ENCODE measurements at places on chromosomes 11 and 22.

- no peak for DNase-seq
Observed at GRCh38 chr22:31295360-31295759, 3.1 kb upstream of the PIK3IP1 start.

DNA sequence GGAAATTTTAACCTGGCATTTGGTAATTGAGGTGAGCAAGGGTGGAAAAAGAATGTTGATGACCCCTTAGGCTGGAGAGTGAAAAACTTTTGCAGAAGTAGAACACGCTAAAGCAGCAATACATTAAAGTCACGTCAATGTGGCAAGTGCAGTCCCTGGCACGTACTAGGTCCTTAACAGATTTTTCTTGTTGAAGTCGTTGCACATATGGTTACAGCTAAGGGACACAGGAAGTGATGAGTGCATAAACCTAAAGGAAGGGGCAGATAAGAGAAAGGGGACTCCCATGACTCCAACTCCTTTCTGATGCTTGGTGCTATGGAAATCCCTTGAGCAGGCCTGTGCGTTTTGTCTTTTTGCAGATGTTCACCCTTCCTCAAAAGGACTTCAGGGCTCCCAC is 1.2 kb downstream of the ACCS start:
- DNase-seq, result no peak

GRCh38 chr11:75812542-75813040 is 2.4 kb upstream of the UVRAG start:
- no peak for DNase-seq

- DNase-seq, result no peak
Observed at GRCh38 chr11:35160902-35161597, 22.1 kb downstream of the CD44 start.

DNA sequence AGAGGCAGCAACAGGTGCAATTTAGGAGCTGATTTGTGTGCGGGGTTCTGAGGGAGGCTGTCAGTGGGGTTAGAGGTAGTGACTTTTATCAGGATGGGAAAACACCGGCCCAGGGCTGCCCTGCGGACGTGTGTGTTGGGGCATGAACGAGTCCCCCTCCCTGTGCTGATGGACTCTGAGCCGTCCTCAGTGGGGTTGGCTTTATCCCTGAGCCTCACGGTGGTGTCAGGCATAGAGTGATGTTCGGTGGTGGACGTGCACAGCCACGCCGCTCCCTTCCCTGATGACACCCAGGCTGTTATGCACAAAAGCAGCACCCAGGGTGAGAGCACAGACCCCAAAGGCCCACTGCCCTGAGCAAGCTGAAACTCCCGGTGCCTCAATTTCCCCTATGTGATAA is 809.1 kb downstream of the BRD1 start:
- DNase-seq, result no peak

DNA sequence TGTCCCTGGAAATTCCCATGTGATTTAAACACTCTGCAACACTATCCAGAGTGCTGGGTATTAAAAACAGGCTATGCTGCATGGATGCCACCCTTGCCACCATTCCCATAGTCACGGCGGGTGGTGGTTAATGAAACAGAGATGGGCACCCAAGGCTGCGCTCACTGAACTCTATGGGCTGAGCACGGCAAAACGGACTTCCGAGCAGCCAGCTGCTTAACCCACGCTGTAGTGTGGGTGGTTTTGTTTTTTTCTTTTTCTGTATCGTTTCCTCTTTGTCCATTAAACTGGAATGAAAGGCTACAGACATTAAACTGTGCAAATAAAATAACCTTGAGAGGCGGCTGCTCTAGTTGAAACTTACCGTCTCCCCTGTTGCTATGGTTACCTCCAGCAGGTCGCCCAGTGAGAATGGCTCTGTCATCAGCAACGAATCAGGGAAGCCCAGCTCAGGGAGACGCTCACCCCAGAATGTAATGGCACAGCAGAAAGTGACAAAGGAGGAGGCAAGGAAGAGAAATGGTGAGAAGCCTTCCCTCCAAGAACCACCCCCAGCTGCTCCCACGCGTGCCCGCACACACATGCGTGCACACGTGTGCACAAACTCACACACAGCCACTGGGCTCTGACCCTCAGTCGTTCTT is 102.1 kb downstream of the C11orf91 start:
- DNase-seq, result peak; percentile 11

GRCh38 chr22:43260331-43261231 is 73.6 kb upstream of the TTLL12 start:
- DNase-seq, result no peak
